Caki2 (cell line): ENCODE measurements at places on chromosomes 7 and 10. TPM values are rescaled to one million over a fixed set of nuclear protein-coding genes. Genes with fewer than 3 reads are reported as not detected.

The WDR86 gene
- not detected in 2 replicates for total RNA-seq

- no peak for DNase-seq
Observed at GRCh38 chr7:30731581-30731980, 20.4 kb upstream of the INMT start.

GRCh38 chr7:78161781-78162180 is 363.2 kb downstream of the PHTF2 start:
- DNase-seq, result no peak

DNA sequence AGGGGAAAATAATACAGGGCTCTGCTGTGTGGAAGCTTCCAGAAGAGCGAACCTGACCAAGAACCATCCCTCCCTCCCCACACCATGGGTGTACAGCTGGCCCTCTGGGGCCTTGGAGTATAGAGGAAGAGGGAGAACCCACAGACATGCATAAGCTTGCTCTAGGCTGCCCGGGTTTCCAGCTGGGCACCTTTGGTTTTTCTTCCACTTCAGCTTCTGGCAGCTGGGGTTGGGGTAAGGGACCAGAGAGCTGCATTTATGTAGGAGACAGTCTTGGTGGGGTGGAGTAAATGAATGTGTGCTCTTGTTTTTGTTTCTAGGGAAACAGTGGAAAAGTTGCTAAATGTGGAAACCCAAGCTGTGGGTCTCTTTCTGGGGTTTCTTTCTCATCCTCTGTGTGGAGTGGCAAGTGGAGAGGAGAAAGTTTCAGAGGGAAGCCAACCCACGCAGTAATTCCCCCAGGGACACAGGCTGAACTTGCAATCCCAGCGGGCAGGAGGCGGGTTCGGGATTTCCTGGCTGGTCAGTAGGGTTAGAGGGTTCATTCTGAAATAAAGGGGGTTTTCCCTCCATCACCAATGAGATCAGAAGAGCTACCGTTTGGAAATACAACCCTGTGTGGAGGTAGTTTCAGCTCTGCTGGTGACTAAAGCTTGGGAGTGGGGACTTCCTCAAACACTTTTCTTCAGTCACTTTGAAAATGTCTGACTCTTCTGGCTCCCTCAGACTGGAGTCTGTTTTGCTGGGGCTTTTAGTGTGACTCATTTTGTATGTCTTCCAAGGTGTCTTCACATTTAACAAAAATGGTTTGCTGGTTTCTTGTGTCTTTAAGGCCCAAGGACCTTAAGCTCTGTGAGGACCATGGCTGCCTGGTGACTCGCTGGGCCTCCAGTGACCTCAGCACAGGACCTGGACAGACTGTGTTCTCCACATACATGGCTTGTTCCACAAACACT is 22.2 kb upstream of the SRGN start:
- DNase-seq, result peak; percentile 16

The MYH16 gene
- 0.09 and 0.24 TPM in 2 replicates for total RNA-seq

The FAM241B gene
- total RNA-seq, result 14.2 and 21.6 TPM in 2 replicates

DNA sequence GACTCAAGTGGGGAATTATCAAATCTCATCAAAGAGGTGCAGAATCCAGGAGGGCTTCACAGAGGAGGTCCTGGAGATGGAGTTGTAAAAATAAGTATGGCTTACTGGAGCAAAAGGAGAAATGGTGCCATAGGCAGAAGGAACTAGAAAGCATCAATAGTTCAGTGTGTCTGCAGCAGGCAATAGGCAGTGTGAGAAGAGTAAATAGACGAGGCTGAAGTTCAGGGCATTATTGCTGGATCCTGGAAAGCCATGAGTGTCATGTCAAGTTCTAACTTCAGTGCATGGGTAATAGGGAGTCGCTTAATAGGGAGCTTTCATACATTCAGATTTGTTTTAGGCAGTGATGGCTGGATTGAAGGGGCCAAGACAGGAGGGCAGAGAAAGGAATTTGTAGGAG is 39.3 kb downstream of the CYP26A1 start:
- DNase-seq, result no peak

- peak; percentile 10 for DNase-seq
Observed at GRCh38 chr7:104584620-104585019, 256.2 kb downstream of the LHFPL3 start.

The KIF11 gene
- total RNA-seq, result 7.4 and 15.1 TPM in 2 replicates

DNA sequence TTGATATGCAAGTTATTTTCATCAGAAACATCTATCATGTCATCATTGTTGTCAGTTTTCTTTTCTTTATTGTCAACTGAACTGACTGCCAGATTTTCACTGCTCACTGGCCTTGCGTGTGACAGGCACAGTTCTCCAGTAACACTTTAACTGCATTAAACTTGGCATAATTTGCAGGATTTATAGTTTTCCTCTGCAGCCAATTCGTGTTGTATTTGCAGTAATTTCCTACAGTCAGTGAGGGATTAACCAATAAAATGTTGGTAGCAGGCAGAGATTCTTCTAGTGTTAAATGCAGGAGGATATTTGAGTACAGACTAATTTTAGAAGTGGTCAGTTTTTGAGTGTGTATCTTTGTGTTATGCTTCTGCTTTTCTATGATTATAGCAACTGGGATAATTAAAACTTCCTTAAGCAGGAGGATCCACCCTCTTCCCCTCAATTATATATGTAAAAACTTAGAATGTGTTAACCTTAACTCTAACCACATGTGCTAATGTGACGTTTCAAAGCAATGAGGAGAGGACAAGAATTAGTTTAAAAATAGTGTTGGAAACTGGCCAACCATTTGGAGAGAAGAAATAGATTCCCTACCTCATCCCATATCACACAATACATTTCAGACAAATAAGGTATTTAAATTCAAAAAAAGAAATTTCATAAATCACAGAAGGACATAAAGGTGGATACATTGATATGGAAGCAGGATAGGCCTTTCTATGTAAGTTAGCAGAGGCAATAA is 365.5 kb upstream of the BMPER start:
- DNase-seq, result no peak
